ENCODE measurements at places on chromosomes 3 and 15.

DNA sequence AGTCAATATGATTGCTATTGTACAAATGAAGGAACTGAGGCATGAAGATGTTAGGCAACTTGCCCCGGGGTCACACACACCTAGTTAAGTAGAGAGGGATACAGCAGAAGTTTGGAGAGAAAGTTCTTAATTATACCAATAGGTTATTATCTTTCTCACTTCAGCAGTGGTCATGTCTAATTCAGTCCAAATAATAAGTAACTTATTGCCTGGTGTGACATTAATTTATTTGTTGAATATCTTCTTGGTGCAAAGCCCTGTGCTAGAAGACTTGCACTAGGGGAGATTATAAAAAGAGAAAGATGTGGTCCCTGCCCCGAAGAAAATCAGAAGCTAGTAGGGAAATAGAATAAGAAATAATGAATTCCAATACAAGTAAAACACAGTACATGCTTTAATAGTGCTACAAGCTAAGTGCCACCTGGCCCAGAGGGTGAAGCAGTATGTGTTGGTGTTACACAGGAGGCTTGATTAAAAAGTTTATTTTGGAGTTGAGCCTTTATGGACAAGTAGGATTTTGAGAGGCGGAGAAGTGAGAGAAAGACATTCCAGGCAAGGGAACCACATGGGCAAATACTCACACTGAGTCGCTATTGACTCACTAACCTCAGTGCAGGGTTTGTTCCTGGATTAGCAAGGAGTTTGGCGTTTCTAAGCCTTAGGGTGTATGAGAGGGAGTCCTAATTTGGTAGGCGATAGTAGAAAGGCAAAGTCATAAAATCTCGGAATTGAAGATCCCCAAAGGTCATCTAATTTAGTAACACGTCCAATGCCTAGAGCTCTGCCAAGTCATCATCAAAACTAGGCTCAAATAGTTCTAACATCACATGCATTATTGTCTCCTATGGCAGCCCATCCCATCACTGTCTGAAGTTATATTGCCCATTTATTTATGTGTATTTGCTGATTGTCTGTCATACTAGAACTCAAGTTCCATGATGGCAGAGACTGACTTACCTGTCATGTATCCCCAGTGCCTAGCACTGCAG is 19.2 kb upstream of the GSK3B start:
- no peak for DNase-seq

DNA sequence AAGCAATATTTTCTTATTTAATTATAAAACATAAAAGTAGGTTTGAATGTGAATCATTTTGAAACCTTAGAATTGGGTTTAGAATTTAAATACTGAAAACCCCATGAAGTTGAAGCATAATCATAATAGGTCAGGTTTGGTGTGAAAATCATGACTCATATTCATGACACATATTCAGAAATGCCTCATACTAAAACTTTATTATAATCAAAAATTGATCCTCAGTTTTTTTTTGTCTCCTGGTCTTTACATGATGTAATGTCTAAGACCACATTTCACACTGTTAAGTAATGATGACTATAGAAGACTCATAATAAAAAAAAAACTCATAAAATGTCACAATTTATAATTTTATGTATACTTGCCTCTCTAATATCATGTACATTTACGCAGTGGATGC is 190.4 kb downstream of the FOXP1 start:
- DNase-seq: no peak

- no peak for DNase-seq
These were observed 3.3 kb upstream of the RNU6-1 start for GRCh38 chr15:67843092-67843501.

GRCh38 chr15:32119694-32120330 is 89.5 kb downstream of the CHRNA7 start:
- no peak for DNase-seq

- no peak for DNase-seq
These were observed 617.0 kb upstream of the CBLB start for GRCh38 chr3:106485802-106486201.

DNA sequence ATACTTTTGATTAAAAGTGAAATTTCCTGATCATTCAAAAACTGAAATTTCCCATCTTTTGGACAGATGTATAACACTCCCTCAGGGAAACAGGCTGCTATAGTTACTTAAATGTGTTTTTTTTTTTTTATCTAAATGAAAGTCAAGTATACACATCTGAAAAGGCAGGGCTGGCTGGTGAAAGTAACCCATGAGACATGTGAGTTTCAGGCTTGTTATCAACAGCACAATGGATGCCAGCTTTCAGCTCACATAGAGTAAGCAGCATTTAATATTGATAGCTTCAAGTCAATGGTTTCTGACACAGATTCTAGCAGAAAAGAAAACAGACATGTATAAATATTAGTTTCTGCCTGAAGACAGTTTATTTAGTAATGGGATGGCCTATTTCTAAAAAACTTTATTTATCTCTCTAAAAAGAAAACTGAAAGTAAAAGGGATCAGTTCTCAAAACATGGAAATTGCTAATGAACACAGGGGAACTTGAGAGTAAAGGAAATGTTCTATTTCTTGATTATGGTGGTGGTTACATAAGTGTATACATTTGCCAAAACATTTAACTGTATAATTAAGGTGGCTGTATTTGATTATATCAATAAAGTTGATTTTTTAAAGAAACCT is 89.7 kb upstream of the CMC1 start:
- DNase-seq: no peak

DNA sequence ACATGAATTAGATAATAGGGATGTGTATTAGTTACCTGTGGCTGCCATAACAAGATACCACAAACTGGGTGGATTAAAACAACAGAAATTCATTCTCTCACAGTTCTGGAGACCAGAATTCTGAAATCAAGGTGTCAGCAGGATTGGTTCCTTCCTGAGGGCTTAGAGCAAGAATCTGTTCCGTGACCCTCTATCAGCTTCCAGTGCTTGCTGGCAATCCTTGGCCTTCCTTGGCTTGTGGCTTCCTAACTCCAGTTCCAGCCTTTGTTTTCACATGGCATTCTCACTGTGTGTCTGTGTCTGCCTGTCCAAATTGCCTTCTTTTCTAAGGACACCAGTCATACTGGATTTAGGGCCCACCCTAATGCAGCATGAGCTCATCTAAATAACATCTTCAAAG is 94.4 kb upstream of the NR2E3 start:
- no peak for DNase-seq

GRCh38 chr3:70042641-70043040 is 43.1 kb downstream of the SAMMSON start:
- DNase-seq: no peak

DNA sequence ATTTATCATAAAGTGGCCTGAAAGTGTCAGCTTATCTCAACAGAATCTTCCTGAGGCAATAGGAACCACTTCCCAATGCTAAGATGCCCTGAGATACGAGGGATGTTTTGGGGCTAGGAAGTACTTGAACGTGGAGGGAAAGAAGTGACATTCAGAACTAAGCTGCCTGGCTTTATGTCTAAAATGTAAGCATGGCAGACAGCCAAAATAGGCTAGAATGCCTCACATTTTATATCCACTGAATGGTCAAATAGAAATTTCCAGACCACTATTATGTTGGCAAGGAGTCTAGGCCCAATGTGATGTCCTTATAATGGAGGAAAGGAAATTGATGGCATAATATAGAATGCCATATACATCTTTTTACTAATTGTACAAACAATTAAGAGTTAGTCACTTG is 154.9 kb downstream of the PEX5L start:
- DNase-seq: no peak

- DNase-seq: peak; percentile 36
These were observed 19.5 kb downstream of the TBL1XR1 start for GRCh38 chr3:177177749-177178221.

GRCh38 chr15:67379530-67379929 is 124.9 kb downstream of the IQCH start:
- DNase-seq: no peak

DNA sequence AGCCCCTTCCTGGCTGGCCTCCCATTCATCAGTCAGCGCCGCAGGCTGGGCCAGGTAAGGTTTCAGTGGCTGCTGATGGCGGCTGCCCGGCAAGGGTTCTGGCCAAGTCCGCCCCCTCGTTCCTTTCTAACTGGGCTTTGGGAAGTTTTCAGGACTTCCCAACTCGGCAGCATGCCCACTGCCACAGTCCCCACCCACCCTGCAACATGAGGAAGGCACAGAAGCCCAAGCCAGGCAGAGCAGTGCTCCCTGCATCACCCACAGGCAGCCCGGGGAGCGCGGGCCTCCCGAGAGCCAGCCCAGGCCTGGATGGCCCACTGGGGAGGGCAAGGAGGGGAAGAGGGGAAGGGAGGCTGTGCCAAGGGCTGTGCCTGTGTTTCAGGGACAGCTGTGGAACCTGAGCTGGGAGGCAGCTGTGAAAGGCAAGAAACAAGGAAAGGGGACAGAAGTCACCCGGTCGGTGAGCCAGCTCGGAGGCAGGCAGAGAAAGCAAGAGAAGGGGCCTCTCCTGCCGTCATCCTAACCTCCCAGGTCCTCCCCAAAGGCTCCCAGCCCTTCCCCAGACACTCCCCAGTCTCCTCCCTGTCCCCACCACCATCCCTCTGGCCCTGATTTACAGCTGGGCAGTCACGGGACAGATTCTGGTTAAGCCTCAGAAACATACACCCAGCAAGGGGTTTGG is 73.9 kb downstream of the CPN2 start:
- DNase-seq: peak; percentile 78

GRCh38 chr15:43465100-43465499 is 27.9 kb downstream of the TP53BP1 start:
- DNase-seq: no peak

DNA sequence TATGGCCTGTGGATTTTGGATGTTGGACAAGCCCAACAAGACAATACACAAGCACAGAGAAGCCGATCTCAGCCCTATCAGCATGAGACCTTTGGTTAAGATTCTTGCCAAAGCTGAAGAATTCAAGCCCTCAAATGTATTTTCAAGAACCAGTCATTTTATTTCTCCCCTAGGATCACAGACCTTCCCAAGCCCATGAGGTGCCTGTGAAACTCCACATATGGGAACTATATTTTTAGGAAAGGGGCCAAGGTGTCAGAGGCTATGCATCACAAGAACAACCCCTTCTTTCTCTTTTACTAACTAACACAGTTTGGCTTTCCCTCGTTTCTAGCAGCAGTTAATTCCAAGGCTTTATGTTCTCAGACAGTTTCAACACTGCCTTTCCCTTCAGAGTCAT is 364.5 kb downstream of the MAGI1 start:
- DNase-seq: no peak

- no peak for DNase-seq
These were observed 6.2 kb downstream of the CEMIP start for GRCh38 chr15:80785335-80785734.

DNA sequence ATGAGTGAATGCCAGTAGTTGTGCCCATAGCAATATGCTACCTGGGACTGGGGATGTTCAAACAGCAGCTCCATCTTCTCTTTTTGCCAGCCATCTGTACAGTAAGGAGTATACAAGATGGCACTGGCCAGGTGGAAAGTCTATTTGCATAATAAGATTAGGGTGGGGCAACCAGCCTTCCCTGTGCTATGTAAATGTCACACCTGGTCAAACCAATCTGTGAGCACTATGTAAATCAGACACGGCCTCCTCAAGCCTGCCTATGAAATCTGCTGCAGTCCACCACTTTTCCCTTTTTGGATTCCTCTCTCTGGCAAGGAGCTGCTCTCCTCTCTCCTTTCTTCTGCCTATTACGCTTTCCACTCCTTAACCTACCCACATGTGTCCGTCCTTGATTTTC is 53.0 kb downstream of the C3orf80 start:
- peak; percentile 97 for DNase-seq

- no peak for DNase-seq
These were observed 27.2 kb downstream of the SRPRB start for GRCh38 chr3:133832802-133833144.

- no peak for DNase-seq
These were observed 712.9 kb upstream of the GOLIM4 start for GRCh38 chr3:168808596-168808995.

DNA sequence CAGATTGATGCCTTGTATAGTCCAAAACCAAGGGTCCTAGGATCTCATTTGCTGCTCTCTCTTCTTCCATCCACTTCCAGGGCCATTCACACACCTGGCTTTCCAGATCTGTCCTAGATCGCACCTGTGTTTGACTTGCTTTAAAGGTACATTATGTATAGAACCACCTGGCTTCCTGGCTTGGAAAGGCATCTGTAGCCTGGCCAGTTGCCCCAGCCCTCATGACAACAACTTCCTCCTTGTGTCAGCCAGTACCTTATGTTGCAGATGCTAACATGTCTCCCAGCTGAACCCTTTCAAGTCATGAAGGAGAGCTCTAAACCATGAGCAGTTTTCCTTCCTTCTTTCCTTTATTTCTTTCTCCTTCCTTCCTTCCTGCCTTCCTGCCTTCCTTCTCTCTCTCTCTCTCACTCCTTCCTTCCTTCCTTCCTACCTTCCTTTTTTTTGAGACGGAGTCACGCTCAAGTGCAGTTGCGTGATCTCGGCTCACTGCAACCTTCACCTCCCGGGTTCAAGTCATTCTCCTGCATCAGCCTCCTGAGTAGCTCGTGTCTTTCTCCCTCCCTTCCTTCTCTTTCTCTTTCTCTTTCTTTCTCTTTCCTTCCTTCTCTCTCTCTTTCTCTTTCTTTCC is 2.5 kb upstream of the HTR3C start:
- DNase-seq: peak; percentile 27

DNA sequence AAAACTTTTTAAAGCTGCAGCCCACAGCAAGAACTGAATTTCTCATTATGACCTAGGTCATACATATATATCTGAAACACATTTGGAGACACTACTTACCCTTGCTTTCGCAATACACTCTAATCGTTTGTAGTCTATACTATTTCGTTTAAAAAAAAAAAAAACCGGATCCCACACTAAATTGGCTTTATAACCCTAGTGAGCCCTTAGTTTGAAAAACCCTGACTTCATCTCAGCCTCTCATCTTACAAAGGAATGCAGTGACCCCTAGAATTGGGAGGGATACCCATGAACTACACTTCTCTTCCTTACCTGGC is 4.2 kb downstream of the RARRES1 start:
- DNase-seq: no peak

- no peak for DNase-seq
These were observed 20.2 kb downstream of the CGGBP1 start for GRCh38 chr3:88038566-88038965.

GRCh38 chr3:11288021-11288491 is 15.9 kb downstream of the ATG7 start:
- no peak for DNase-seq

GRCh38 chr3:33439546-33440327 is 468 bp downstream of the UBP1 start:
- DNase-seq: peak; percentile 26

DNA sequence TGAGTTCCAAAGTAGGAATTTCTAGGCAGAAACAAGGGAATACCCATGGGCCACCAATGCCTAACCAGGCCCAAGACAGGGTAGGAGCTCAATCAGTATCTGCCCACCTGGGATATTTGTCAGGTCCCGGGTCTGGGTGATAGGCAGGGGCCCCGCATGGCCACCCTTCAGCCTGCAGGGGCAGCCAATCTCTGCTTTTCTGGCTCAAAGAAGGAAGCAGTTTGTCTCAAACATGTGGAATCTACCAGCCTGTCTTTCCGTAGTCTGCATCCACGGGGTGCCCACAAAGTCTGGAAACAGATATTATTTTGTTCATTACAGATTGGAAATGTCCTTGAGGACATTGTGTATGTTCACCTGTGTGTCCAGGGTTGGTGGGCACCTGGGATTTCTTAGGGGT is 56.2 kb downstream of the CEMIP start:
- no peak for DNase-seq

- DNase-seq: no peak
These were observed 260.4 kb downstream of the FAM43A start for GRCh38 chr3:194946091-194946490.

- no peak for DNase-seq
These were observed 140.1 kb downstream of the OCA2 start for GRCh38 chr15:27958911-27959578.
